DND-41 (cell line): ENCODE measurements at places on chromosomes 7 and 10.

GRCh38 chr7:103797647-103798307 is 191.7 kb downstream of the RELN start:
- no peak for DNase-seq

DNA sequence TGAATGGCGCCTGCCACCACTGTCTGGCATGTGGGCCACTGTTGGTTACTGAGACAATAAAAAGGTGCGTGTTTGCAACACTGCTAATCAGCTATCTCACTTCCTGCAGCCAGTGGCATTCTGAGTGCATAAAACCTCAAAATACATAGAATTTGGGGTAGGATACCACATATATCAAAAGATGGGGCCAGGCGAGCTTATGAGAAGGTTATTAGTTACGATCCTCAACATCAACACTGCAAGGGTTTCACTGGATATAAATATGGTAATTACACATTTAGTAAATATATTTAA is 200.2 kb downstream of the WDR37 start:
- no peak for DNase-seq

DNA sequence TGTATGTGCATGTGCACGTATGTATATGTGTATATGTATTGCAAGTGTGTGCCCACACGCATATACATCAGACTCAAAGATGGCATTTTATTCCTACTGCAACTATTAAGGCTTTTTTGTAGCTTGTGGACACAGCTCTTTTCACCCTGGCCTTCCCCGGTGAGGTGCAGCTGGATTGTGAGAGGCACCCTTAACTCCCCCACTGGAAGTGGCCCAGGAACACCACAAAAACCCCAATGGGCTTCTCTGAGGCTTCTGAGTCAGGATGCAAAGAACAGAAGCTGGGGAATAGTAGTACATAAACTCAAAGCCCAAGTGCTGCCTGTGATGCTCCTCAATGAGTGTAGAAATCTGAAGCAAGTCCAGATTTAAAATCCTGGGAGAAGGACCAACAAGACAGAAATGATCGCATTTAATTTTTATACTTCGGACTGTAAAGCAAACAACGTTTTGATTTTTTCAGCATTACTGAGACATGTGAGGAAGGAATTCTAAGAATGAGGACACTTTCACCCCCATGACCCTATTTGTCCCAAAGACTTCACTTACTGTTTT is 369.2 kb upstream of the MGMT start:
- DNase-seq: peak; percentile 29

DNA sequence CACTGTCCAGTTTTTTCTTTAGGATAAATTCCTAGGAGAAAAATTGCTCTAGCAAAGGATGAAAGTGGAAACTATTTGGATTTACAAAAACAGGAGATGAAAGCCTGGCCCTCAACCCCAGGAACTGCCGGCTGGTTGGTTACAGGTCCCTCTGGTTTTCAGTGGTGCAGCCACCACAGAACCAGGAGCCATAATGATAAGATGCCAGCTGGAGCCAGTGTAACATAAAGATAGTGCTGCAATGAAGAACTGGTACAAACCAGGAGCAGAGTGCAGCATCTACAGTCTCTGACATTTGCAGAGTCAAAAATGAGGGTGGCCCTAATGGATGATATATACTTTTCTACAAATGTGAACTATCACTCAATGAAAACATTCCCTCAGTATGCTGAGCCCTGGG is 20.4 kb upstream of the NUP42 start:
- no peak for DNase-seq

GRCh38 chr10:12766223-12766622 is 235.3 kb downstream of the CCDC3 start:
- no peak for DNase-seq

GRCh38 chr10:79132681-79133381 is 64.1 kb downstream of the ZMIZ1 start:
- no peak for DNase-seq

DNA sequence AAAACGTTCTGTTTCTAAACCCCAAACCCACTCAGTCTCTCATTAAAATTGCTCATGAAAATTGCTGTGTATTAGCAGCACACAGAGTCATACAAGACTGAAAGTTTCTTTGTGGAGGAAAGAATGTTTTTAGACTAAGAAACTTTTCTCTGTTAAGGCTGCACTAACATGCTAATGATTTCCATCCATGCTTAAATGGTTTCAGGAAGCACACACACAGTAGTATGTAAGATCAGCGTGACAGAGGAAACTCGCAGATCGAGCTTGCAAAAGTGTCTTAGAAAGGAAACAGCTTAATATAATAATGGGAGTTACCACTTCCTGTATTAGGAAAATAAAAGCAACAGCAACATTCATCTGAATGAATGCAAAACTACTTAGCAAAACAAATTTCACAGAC is 112.7 kb downstream of the ICA1 start:
- DNase-seq: peak; percentile 35

DNA sequence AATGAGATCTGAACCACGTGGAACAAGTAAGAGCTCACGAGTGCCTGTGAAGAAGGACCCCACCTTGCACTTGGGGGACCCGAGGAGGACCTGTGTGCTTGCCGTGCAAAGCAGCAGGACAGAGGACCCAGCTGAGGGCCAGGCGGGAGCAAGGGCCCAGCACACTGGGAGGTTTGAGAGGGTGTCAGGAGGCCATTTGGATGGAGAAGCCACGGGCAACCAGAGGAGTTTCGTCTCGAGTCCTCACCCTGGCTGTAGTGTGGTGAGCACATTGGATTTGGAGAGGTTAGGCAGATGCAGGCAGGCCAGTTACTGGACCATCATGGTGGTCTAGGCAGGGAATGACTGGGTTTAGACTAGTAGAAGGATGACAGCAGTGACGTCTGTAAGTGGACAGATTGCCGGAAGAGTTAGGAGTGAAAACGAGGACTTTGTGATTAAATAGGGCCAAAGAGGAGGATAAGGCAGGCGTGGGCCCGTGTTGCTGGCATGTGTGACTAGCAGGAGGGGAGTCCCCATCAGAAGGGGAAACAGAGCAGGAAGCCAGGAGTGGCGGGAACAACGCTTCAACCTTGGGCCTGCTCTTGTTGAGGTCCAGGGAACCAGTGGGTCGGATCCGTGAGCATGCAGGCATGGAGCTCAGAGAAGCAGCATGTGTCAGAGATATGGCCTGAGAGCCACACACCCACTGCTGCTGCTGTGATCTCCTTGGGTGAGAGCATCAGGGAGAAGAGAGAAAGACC is 208.2 kb downstream of the MGMT start:
- no peak for DNase-seq

GRCh38 chr7:47587351-47587750 is 5.4 kb upstream of the TNS3 start:
- no peak for DNase-seq

GRCh38 chr10:89404104-89405047 is 10.0 kb upstream of the IFIT5 start:
- DNase-seq: no peak

DNA sequence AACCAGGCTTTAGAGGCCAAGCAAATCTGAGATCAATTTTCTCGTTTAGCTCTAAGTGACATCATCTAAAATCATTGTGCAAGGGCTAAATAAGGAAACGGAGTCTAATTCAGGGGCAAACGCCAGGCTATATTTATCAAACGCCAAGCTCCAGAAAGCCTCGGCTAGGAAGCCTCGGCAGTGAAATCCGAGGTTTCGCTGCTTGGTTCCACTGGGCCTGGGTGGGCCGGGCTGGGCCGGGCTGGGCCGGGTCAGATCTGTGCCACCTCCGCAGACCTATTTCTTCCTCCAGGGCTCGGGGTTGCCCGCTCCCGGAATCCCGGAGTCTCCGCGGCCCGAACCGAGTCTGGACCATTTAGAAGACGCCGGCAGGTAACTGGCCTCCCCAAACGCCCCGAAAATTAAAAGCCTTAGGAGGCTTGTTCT is 459 bp upstream of the FEZF1 start:
- DNase-seq: no peak

- no peak for DNase-seq
These were observed 73.8 kb downstream of the CUL1 start for GRCh38 chr7:148772297-148773089.

- DNase-seq: no peak
These were observed 142.4 kb downstream of the DIP2C start for GRCh38 chr10:546971-547590.

DNA sequence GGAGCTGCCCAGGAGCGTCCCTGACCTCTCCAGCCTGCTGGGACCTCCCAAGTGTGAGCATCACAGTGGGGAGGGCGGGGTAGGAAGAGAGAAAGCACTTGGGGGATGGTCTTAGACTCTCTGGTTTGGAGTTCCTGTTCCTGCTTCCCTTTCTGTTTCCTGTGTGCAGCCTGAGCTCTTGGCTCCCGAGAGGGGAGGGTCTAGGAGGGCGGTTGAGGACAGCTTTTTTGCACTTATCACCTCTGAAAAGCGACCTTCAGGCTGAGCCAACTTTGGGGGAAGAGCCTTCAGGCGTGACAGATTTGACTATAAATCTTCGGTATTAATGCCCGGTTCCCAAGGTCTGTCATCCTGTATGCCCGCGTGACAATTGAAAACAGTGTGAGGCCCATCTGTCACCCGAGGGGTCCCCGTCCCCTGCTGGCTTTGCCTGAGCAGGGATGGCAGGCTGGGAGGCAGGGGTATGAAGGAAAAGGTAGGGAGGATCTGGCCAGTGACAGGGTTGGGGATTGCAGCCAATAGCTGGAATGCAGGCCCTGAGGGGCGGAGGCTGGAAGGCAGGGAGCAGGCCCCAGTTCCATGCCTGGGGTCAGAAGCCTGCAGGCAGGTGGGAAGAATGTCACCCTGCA is 78.6 kb downstream of the CDH23 start:
- no peak for DNase-seq

DNA sequence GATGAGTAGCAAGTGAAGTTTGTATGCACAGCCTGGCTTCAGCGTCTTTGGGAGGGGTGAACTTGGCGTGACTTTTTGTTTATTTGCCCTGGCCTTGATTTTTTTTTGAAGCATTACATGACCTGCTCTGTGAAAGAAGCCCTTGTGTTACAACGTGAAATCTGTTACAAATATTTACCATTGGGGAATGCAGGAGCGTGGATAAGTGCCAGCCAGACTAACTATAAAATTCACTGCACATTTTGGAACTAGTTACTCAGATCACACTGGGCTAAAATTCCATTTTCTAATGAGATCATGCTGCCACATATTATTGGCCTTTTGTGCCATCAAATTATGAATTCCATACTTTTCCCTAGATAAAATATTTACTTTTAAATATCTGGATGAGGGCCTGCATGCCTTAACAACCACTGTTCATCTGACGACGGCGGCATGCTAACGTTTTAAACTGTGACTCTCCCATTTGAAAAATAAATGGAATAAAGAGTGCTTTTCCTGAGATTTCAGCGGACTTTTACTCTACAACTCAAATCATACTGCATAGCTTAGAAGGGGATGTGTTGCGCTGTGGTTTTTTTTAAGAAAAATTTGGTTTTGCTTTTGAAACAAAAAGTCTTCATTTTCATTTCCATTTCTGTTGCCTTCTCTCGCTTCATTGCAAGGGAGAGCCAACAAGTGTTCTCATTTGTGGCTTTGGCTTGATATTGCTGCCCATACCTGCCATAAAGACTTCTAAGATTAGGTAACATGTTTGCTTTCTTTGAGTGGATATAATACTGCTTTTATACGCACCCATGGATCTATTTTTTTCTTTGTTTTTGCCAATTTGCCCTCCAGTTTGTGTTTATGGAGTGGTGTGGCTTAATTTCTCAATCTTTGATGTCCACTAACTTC is 352.2 kb downstream of the TFEC start:
- no peak for DNase-seq

- DNase-seq: no peak
These were observed 54.8 kb downstream of the SND1 start for GRCh38 chr7:127706766-127707165.

- no peak for DNase-seq
These were observed 41.8 kb downstream of the FAM204A start for GRCh38 chr10:118300320-118300719.

GRCh38 chr7:103843689-103844480 is 145.6 kb downstream of the RELN start:
- DNase-seq: no peak

GRCh38 chr10:124676416-124677062 is 67.6 kb downstream of the FAM53B start:
- no peak for DNase-seq

GRCh38 chr10:117421985-117422384 is 46.7 kb upstream of the PDZD8 start:
- DNase-seq: no peak

DNA sequence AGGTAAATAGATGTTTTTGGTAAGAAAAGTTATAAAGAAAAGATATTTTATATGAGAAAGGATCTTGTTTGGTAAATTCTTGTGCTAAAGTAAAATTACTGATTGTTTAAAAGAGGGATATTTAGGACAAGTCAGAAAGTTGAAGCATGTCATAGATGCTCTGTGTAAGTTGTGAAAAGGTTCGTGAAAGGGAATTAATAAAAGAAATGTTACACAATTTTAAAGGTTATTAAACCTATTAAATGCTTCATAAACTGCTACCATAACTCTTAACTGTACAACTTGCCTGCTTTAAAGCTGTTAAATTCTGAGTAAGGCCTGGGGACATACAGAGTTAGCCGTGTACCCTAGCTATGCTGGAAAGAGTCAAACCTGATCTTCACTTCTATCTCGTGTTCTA is 634.1 kb downstream of the ACTR3B start:
- no peak for DNase-seq

GRCh38 chr10:15609246-15609645 is 110.5 kb downstream of the ITGA8 start:
- no peak for DNase-seq

- no peak for DNase-seq
These were observed 104.6 kb upstream of the GDF10 start for GRCh38 chr10:47195274-47195885.

- DNase-seq: no peak
These were observed 67.5 kb downstream of the PWWP2B start for GRCh38 chr10:132464256-132465192.

DNA sequence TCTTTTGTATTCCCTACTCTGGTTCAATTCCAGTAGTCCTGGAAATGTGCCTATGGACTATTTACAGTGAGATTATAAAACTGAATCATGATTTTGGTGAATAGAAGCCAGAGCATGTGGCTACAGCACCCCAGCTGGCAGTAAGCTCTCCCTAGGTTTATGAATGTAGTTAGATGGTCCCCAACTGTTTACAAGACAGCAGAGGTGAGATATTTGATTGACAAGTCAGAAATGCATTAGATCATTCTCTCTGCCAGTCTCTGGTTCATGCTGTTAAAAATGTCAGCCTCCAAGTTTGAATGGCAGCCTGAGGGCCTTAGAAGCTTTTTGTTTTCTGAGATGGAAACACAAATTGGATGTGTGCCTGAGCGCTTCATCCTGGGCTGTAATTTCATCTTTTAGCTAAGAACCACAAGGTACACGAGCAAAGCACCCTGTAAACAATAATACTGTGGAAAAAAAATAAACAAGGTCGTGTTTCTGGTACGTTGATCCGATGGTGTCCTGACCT is 85.0 kb downstream of the BTRC start:
- no peak for DNase-seq

- DNase-seq: no peak
These were observed 39.2 kb upstream of the FZD9 start for GRCh38 chr7:73394422-73394821.

GRCh38 chr10:132900211-132900756 is 42.1 kb downstream of the CFAP46 start:
- no peak for DNase-seq

DNA sequence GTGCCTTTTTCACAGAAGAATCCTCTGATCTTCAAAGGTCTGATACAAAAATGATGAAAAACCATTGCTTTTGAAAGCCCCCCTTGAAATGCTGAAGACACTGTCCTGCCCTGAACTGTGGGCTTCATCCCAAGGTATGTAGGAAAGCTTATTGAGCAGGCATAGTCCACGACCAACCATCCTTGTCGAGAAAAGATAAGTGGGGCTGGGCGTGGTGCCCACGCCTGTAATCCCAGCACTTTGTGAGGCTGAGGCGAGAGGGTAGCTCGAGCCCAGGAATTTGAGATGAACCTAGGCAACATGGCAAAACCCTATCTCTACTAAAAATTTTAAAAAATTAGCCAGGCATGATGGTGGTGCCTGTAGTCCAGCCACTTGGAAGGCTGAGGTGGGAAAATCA is 25.6 kb downstream of the TACR2 start:
- DNase-seq: no peak
